Stimulated activated naive CD8-positive, alpha-beta T cell treated with anti-CD3 and anti-CD28 coated beads, Interleukin-15, amount 100 ng/mL, for 72 hours (primary cell): ENCODE measurements at places on chromosomes 13 and 19.

GRCh38 chr19:13611596-13611995, 105.3 kb upstream of the CACNA1A start:
- DNase-seq: no peak

DNA sequence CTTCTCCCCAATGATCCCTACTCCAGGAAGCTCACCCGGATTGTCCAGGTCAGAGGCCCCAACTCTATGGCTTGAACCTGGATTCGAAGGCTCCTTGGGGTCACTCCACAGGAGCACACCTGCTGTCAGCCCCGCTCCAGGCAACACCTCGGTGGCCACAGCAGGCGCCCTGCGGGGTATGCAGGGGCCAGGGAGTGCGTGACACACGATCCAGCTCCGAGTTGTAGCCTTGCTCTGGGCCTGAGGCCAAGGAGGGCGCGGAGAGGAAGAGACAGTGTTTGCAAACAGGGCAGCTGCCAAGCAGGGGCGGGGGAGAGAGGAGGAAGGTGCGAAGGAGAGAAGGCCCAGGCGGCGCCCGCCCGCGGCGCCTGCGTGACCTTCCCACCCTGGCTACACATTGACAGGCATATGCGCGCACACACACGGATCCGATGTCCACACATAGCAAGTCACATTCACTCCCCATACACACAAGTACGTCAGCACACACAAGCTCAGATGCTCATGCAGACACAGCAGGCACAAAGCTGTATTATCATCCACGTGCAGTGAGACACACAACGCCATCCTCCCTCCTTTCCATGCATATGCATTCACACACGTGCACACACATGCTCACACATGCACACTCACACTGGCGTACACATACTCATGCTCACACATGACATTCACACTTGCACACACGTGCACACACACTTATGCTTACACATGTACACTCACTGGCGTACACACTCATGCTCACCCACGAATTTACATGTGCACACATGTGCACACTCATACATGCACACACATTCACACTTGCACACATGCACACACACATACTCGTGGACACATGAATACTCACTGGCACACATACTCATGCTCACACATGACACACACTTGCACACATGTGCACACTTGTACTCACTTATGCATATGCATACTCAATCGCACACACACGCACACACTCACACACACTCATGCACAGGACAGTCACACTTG, 10.4 kb downstream of the SBK2 start:
- DNase-seq: no peak

DNA sequence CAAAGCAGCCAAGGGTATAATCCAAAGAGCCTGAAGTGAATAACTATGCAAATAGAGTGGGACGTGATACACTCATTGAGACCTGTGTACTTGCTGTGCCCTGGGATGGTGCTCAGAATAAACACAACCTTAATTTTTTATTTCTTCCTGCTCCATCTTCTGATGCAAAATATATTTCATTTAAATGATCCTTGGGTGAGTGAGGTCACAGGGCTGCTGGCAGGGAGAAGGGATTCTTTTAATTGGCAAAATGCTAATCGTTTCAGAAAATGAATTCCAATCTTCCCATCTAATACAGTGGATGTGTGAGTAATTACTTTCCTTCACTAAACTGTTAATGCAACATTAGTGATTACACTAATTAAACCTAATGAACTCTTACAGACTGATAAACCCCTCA, 63.5 kb downstream of the SIAH3 start:
- no peak for DNase-seq

DNA sequence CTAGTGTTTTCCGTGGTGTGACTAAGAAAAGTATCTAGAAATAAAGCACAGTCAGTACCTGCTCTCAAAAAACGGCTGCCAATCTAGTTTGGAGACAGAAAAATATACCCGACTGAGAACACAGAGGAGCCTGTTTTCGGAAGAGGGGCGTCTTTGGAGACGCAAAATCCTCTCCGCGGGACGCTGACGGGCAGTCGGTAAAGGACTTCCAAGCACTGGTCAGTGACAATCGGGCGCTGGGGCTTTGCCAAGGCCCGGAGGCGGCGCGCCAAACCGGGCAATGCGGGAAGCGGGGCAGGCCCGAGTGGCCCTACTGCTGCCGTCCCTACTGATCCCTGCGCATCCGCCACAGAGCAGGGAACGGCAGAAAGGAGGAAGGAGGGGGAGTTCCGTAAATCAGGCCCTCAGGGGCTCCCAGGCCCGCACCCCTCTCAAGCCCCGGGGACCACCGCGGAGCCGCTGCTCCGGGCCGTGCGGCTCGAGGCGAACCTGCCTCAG, 588 bp upstream of the DPY19L3 start:
- DNase-seq: no peak

DNA sequence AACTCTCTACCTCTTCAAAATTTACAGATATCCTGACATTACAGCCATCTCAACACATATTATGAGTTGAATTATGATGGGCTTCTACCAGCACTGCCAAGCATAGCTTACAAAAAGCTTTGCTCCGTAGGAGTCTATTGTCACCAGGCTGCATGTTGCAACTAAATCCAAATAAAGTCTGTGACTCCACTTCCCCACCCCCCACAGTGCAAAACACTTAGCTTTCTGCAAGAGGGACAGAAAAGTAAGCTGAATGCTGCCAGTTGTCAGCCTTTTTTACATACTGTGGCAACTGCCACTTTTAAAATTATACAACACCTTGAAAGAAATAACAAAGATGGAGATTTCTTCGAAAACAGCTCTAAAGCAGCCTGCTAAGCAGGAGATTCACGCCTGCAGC, 189.1 kb downstream of the FGF14 start:
- DNase-seq: no peak

DNA sequence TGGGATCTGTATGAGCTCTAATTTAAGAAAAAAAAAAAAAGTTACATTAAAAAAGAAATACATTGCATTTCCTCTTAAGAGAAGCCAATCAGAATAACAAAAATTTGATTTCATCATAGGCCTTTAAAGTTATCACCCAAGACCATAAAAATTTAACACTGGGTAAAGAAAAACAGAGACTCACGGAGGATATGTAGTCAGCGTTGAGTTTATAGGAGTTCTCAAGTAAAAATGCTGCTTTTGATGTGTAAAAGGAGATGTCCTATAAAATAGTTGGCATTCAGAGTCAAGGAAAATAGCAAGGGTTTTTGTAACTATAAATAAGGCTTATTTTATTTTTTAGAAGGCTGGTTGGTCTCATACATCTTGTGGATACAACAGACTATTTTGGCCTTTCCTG, 191.1 kb downstream of the EFNB2 start:
- no peak for DNase-seq

GRCh38 chr13:46679369-46680120, 117.4 kb downstream of the ESD start:
- DNase-seq: peak; percentile 25

DNA sequence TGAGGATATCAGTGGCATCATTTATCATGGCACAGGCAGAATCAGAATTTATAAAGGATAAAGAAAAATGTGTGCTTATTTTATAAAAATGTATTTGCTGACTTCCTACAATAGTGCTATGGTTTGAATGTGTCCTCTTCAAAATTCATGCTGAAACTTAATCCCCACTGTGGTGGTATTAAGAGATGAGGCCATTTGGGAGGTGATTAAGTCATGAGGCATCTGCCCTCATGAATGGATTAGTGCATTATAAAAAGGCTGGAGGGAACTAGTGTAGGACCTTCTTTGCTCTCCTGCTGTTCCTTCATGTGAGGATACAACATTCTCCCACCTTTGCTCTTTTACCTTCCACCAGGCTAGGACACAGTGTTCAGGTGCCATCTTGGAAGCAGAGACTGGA, 212.8 kb downstream of the RFC3 start:
- DNase-seq: no peak

- peak; percentile 74 for DNase-seq
These were observed 1.4 kb downstream of the GRIN3B start for GRCh38 chr19:1001538-1002166.

DNA sequence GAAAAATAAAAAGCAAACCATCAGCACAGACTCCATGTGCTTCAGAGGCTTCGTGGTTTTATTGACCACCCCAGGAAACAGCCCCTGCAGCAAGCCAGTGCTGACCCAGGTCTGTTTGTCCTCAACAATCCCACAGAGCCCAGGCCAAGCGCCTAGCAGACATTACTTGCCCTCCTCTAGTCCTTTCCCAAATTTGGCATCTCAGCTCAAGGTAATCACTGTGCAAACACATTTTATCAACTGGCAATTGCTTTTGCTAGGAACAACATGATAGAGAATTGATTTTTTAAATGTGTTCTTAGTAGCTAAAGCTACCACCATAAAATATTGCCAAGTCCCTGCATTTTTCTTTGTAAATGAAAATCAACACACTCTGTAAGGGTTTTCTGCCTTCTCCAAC, 121.8 kb downstream of the STOML3 start:
- DNase-seq: no peak

GRCh38 chr13:44601586-44601985, 25.5 kb upstream of the TSC22D1 start:
- no peak for DNase-seq

GRCh38 chr13:52319876-52320275, 86.1 kb downstream of the THSD1 start:
- no peak for DNase-seq
